ENCODE measurements at places on chromosomes 12 and 14.

- DNase-seq: no peak
Observed at GRCh38 chr14:65035049-65035448, 48.4 kb downstream of the FNTB start.

- DNase-seq: no peak
Observed at GRCh38 chr12:107122452-107122958, 29.2 kb upstream of the CRY1 start.

GRCh38 chr12:101713059-101713682, 15.7 kb downstream of the CHPT1 start:
- DNase-seq: no peak

GRCh38 chr12:6664902-6665301, 2.0 kb upstream of the ING4 start:
- no peak for DNase-seq

GRCh38 chr14:53921027-53921426, 35.6 kb downstream of the BMP4 start:
- no peak for DNase-seq

Measured in activated T-helper 1 cell treated with Interleukin-2 at 50 U/mL for 16 hours (primary cell).